WERI-Rb-1 (cell line): ENCODE measurements at places on chromosomes 11 and 22.
A peak's percentile ranks its signal among the peaks of the same experiment; 100 is the strongest.

GRCh38 chr11:43758927-43759326, 78.4 kb downstream of the HSD17B12 start:
- no peak for DNase-seq

- no peak for DNase-seq
Measured at GRCh38 chr22:21446128-21446826, 20.9 kb upstream of the TMEM191C start.

GRCh38 chr11:127890030-127890615, 697.2 kb downstream of the ETS1 start:
- DNase-seq: no peak

GRCh38 chr11:47143322-47143721, 33.4 kb downstream of the ARFGAP2 start:
- no peak for DNase-seq

DNA sequence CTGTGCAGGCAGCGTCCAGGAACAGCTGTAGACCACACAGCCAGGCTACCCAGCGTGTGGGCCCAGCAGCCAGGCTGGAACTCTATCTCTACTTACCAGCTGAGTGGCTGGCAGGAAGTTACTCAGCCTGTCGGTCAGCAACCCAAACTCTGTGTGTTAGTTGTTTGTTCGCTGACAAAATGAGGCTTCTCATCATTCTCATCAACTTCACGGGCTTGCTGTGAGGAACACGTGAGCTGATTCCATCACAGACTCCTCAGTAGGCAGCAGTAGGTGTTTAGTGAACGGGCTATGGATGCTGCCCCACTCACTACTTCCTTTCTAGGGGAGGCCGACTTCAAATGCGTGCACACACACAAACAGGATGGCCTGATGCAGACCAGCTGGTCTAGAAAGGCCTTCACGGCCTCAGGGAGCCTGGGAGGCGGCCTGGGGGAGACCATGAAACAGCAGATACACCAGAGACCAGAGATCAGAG, 830 bp upstream of the SPDYC start:
- no peak for DNase-seq

GRCh38 chr22:26671317-26672059, 14.1 kb downstream of the MIAT start:
- no peak for DNase-seq

- no peak for DNase-seq
Measured at GRCh38 chr11:127106938-127107337, 106.4 kb upstream of the KIRREL3 start.

DNA sequence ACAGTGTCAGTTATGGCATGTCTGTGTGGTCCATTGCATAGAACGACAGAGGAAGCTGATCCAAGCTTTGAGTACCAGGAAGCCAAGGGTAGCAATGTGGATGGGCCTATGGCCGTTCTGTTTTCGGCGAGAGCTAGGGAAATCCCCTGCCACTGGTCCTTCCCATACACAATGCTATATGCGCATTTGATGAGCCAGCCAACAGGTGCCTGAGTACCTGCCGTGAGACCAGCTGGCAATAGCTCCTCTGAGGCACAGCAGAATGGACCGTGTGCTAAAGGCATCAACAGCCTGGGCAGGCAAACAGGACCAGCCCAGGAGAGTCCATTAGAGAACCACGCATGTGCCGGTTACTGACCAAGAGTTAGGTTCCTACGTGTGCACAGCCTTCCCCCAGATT, 753.0 kb downstream of the NTM start:
- DNase-seq: no peak

DNA sequence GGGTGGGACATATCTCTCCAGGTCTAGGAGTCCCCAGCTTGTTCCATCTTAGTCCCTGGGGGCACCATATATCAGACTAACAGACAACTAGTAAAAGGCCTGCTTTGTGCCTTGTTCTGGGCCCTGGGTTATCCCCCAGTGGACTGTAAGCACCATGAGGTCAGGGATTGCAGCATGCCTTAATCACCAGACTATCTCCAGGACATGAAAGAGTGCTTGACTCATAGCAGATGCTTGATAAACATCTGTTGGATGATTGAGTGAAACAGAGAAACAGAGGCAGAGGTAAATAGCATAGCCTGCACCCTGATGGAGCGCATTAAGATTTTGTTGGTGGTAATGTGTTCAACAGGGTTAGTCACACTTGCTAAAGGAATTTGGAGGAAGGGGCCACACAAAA, 94.1 kb downstream of the MICAL2 start:
- no peak for DNase-seq

GRCh38 chr11:116233561-116233960, 539.2 kb downstream of the BUD13 start:
- DNase-seq: no peak

DNA sequence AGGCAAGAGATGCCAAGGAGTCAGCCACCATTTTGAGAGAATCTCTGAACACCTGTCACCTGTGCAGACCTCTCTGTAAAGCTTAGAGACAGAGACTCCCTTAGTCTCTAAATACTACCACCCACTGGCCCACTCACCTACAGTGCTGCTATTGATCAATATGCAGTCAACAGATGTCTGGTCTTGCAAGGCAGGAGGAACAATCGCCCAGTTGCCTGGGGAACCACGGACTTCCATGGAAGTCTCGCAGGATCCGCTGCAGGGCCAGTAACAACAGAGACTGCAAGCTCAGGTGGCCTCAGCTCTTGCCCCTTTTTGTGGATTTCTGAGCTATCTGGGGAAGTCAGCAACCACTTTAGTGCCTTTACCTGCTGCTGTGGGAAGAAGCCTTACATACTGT, 195.1 kb downstream of the OPCML start:
- no peak for DNase-seq

DNA sequence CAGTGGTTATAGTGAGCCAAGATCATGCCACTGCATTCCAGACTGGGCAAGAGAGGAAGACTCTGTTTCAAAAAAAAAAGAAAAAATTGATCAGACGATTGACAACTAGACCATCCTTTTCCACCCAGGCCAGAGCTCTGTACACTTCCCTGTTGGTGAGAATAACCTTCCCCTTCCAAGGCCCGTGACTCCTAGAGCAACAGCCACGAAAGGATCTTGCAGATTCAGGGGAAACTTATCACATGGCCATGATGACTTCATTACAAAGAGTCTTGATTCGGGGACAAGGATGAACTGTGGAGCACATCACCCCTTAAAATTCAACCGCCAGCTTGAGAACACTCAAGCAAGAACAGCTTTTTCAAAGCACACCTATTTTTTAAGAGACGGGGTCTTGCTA, 10.3 kb downstream of the CD5 start:
- DNase-seq: no peak

DNA sequence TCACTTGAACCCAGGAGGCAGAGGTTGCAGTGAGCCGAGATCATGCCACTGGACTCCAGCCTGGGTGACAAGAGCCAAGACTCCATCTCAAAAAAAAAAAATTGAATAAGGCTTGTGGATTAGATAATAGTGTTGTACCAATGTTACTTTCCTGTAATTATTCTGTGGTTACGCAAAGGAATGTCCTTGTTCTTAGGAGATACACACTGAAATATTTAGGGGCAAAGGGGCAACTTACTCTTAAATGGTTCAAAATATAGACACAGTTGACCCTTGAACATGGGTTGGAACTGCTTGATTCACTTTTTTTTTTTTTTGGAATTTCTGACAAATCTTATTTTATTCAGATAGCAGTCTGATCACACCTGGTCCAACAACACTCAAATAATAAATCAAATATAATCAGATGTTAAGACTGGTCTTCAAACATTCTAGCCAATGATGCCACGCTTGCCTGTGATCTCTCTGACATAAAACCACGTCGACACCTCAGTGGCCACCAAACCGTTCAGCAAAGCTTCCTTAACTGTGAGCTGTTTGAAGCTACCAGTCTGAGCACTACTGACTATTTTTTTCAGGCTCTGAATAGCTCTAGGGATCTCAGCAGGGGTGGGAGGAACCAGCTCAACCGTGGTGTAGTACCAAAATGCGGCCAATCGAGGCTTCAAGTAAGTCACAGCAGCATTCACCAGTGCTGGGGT, 710 bp downstream of the ATP5MGL start:
- DNase-seq: no peak

GRCh38 chr22:29510542-29510941, 30.5 kb downstream of the NEFH start:
- no peak for DNase-seq

DNA sequence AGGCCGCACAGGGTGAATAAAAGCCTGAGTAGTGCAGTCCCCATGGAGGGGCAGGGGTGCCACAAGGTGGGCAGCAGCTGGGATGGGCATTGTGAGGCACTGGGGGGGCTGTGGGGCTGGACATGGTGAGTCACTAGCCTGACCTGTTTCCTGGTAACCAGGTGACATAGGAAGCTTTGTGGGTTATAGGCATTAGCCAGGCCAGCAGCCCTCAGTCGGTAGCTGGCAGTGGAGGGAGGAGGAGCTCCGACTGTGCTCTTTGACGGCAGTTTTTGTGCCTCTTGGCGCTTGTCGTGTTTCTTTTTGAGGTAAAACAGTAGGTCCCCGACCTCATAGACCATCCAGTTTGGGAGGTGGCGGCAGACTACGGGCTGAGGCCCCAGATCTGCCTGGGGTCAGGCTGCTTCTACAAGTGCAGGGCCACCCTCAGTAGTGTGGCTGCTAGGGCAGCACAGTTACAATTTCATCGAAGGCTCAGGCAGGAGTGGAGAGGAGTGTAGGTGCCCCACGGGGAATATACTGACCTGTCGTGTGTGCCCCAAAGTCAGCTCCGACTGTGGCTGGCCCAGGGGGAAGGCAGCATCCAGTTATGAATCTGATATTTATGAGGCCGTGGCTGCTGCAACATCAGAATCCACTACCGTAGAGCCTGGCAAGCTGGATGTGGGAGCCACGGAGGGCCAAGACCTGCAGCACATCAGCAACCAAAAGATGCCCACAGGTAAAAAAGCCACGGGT, 107.7 kb downstream of the CRYBB2 start:
- DNase-seq: no peak

GRCh38 chr11:8206251-8207079, 37.6 kb upstream of the RIC3 start:
- DNase-seq: no peak

DNA sequence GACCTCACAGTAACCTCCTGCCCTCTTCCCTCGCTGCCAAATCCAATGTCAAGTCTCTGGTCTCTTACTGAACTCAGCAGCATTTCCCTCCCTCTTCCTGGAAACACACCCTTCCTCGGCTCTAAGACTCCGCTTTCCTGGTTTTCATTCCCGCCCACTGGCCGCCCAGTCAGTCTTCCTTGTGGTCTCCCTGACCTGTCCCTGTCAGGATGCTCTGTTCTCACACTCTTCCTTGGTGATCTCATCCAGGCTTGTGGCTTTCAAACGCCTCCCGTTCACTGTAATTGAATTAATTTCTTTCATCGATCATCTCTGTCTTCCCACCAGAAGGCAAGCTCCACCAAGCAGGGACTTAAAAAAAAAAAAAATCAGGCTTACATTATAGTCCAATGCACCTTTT, 33.5 kb downstream of the MYO18B start:
- peak; percentile 64 for DNase-seq

- DNase-seq: no peak
Measured at GRCh38 chr11:77287615-77288273, 13.7 kb downstream of the GDPD4 start.

GRCh38 chr11:87266751-87267150, 229.0 kb downstream of the TMEM135 start:
- DNase-seq: no peak

DNA sequence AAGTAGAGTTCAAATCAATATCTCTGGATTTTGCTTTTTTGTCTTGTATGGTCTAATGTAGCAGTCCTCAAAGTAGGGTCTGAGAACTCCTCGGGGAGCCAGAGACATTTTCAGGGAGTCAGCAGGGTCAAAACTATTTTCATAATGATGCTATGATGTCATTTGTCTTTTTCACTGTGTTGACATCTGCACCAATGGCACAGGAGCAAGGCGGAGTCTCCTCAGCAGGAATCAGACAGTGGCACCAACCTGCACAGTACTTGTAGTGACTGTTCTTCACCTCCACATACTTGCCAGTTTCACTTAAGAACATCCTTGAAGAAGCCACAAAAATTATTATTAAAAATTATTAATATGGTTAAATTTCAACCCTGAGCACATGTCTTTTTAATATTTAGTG, 14.9 kb upstream of the FXYD6 start:
- DNase-seq: no peak

DNA sequence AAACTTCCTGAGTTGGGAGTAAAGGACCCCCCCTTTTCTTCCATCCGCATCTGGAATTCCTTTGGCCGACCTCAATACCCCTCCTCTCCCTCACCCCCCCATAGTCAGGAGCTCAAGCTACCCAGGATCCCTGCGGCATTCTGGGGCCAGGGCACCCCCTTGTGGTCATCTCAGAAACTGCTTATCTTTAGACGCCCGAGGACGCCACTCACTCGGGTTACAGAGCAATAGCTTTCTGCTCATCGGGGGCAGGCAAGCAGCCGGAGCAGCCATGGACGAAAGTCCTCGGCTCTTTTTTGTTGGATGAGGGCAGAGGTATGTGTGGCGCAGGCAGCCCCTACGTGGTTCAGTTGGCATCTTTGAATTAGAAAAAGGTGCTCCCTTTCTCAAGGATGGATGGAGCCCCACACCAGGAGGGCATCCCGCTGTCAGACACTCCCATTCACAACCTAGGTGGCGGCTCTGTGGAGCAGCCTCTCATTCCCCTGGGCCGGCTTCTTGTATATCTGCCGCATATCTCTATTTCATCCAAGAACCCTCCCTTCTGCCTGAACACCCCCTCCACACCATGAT, 2.3 kb downstream of the C1QTNF5 start:
- DNase-seq: peak; percentile 82

GRCh38 chr22:45238957-45239680, 1.6 kb downstream of the KIAA0930 start:
- DNase-seq: no peak

DNA sequence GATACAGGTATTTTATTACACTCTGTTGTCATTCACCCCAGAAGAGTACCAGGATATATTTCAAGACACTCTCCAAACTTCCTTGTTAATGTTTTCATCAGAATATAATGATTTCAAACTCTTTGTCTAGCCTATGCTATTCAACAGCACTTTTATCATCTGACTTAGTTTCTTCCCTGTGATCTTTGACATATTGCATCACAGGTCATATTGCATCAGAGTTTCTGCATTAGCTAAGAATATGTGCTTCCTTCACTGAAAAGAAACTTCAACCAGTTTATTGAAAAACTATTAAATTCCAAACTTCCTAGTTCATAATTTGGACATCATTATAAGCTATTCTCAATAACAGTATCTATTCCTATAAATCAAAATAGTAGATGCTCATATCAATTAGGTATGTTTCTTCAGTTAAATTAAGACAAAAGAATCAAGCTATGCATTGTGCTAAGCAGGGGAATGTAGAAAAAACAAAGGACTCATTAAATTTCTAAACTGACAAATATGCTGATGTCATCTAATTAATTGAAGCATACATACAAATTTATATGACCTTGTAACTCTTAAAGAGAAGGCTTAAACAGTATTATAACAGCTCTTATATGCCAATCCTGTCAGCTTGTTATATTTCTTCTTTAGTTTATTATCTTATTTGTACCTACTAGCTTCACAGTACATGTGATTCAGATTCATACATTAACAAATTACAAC, 361.8 kb upstream of the LUZP2 start:
- DNase-seq: no peak

- DNase-seq: no peak
Measured at GRCh38 chr11:110079726-110080125, 13.5 kb upstream of the ZC3H12C start.
